Activated CD4-positive, alpha-beta T cell treated with anti-CD3 and anti-CD28 coated beads, Interleukin-2, amount 10 ng/mL, durations not matched to agents 24 days and 14 days (primary cell): ENCODE measurements at places on chromosomes 6 and 20. TPM values are rescaled to one million over a fixed set of nuclear protein-coding genes. Genes with fewer than 3 reads are reported as not detected.

The CYP21A2 gene
- total RNA-seq: 0.35 TPM in 1 of 2 replicates, not detected in the other

The MRAP2 gene
- not detected in 2 replicates for total RNA-seq

The BMP7 gene
- 0.07 TPM in 1 of 2 replicates, not detected in the other for total RNA-seq

The SMOC2 gene
- not detected in 2 replicates for total RNA-seq

The LSM2 gene
- total RNA-seq: 142 and 146 TPM in 2 replicates

The HAO1 gene
- total RNA-seq: not detected in 2 replicates

The CHRNA4 gene
- total RNA-seq: not detected in 2 replicates

The PMEPA1 gene
- total RNA-seq: 0.66 and 0.82 TPM in 2 replicates

The RHAG gene
- not detected in 2 replicates for total RNA-seq

DNA sequence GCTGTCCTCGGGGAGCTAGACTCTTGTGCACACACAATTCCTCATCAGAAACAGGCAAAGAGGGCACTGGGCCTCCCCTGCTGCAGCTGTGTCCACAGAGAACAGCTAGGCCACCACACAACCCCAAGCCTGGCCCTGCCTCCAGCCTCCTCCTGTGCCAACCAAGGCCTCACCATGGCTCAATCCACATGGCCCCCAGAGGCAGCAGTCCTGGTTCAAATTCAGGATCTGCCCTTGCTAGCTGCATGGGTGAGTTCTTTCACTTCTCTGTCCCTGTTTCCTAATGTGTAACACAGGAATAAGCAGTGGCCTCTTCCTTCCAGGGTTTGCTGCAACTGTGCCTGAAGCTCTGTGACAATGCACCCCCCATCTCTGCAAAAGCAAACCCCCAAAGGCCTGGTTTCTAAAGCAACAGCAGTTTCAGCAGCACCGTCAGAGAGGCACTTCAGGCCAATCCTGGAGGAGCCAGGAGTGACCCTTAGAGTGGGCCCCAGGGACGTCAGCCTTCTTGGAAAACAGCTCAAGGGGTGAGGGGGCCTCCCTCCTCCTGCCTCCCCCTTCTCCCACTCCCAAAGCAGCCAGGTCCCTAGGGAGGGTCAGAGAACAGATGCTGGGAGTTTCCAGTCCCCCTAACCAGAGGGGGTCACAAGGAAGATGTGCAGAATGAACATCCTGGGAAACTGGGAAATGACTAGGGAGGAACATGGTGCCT, 2.2 kb downstream of the ADISSP start:
- DNase-seq: no peak

DNA sequence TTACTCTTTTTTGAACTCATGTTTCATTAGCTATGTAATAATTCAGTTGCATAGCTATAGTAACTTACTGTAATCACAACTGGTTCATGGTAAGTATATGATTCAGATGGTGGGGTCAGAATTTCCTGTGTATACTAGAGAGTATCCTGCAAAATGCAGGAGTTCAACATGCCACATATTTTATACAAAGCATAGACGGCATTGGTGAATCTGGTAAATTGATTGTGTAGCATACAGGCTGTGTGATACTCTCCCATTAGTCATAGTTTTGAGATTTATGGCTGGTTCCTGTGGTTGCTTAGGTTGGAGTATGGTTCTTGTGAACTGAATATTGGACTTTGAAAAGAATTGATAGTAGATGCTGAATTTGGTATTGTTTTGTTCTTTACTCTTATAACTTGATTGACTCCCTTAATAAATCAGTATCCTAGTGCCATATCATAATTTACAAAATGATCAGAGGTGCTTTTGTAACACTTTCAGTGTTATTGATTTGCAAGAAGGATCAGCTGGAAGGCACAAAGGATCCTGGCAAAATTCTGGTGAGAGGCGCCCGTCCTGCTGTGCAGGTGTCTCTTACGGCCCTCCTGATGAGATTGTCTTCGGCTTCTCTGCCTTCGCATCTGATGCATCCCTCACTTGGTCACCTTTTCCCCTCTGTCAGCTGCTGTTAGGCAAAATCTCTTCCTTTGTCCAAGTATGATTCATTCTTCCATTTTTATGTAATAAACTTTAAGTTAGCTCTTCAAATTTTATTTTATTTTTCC, 22.6 kb downstream of the SNX9 start:
- no peak for DNase-seq

DNA sequence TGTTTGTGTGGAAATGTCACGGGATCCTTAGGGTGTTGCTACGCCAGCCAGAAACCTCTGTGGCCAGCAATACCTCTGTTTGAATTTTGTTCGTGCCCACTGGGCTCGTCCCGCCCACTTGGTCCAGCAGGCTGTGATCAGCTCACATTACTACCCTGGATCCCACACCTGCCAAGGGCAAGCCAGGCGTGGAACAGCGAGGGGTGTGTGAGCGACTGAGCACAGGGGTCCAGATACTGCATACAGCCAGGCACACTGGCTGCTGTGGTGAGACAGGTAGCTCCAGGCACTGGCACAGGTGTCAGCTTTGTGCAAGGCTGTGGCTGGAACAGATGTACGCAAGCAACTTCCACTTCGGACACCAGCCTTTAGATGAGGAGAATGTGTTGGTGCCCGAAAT, 718.9 kb downstream of the EPHA7 start:
- no peak for DNase-seq

DNA sequence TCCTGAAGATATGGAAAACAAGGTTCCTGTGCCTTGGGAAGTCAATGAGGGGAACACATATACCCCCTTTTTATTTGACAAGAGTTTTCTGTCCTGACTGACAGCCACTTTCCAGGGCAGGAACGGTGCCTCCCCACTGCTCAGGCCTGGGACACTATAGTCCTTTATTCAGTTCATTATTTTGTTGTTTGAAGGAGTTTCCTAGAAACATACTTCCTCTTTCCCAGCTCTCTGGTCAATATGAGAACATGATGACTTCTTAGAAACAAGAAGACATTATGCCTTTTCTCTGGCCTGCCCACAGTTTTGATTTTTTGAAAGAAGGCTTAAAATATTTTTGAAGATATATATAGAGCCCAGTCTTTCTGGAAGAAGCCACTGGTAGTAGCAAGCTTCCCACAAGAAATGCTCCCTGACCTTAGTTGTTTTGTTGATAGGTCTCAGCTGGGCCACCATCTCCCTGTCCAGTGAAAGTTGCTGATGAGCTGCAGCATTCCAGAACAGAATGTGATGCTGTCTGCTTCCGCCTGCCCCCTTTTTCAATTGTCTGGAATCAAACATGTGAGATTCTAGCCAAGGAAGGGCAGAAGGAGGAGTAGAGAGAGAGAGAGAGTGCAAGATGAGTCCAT, 350.0 kb upstream of the PRND start:
- DNase-seq: peak; percentile 52

GRCh38 chr6:2884804-2885203, 18.3 kb downstream of the SERPINB9 start:
- no peak for DNase-seq

- DNase-seq: no peak
These were observed 87.1 kb downstream of the INSM1 start for GRCh38 chr20:20454850-20455627.

GRCh38 chr6:136486357-136486756, 63.9 kb downstream of the MAP7 start:
- DNase-seq: no peak

DNA sequence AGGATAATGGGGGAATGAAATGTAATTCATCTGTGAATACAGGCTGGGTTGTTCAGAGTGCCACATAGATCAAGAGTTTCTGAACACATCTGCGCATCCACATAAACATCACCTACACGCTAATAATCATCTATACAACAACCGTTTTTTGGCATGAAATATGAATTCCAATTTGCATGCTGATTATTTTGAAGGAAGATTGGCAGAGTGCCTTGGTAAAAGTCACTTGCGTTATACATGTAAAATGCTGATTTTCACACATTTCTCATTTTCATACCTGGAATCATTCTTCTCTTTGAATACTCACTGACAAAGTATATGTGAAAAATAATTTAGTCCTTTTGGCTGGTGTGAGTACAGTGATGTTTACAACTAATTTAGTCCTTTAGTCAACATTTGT, 17.7 kb downstream of the COL9A1 start:
- no peak for DNase-seq

GRCh38 chr6:85644279-85644762, 1.6 kb upstream of the SYNCRIP start:
- DNase-seq: no peak

- peak; percentile 93 for DNase-seq
These were observed 42.3 kb downstream of the HIVEP2 start for GRCh38 chr6:142902636-142903053.

GRCh38 chr6:35170891-35171290, 29.8 kb upstream of the TCP11 start:
- DNase-seq: no peak

- DNase-seq: peak; percentile 71
These were observed 39.3 kb downstream of the PCNA start for GRCh38 chr20:5080384-5080877.

- DNase-seq: no peak
These were observed 62.0 kb downstream of the ZFP64 start for GRCh38 chr20:52129611-52130010.

- DNase-seq: no peak
These were observed 101.6 kb upstream of the CEP162 start for GRCh38 chr6:84329077-84329476.

DNA sequence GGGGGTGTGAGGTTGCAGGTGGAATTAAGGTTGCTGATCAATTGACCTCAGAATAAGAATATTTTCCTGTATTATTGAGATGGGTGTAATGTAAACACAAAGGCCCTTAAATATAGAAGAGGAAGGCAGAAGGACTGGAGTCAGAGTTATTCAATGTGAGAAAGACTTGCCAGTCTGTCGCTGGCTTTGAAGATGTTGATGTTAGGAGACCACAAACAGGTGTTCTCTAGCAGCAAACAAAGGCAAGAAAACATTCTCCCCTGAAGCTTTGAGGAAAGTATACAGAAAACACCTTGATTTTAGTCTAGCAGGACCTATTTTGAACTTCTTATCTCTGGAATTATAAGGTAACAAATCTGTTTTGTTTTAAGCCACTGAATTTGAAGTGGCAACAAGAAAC, 138.9 kb upstream of the PTPRK start:
- DNase-seq: no peak

DNA sequence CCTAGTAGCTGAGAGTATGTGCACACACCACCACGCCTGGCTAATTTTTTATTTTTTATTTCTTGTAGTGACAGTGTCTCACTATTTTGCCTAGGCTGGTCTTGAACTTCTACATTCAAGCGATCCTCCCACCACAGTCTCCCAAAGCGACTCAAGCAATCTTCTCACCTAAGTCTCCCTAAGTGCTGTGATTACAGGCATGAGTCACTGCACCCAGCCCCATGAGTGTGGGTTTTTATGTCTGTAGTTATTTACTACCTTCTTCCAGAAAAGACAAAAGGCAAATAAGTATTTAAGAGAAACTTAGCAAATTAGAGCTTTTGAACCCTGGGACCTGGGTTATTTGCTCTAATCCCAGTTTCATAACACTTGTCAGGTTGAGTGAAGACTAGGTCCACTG, 92.3 kb upstream of the HCRTR2 start:
- DNase-seq: no peak
